MG63 (cell line): ENCODE measurements at places on chromosomes 4 and X. TPM values are rescaled to one million over a fixed set of nuclear protein-coding genes. Genes with fewer than 3 reads are reported as not detected.

ADAM29 gene
- not detected in 2 replicates for total RNA-seq

RHOH gene
- total RNA-seq: not detected in 2 replicates

PGAM4 gene
- total RNA-seq: not detected in 2 replicates

SATL1 gene
- total RNA-seq: not detected in 2 replicates

IQSEC2 gene
- total RNA-seq: 3.4 and 5.7 TPM in 2 replicates

ASB11 gene
- not detected in 2 replicates for total RNA-seq

TMPRSS11B gene
- total RNA-seq: not detected in 2 replicates

MAGIX gene
- 1.1 and 3.2 TPM in 2 replicates for total RNA-seq

SMARCA5 gene
- 16.6 and 22.5 TPM in 2 replicates for total RNA-seq

ZNF157 gene
- 2.2 TPM in 1 of 2 replicates, not detected in the other for total RNA-seq

DCLK2 gene
- 1.4 and 3.1 TPM in 2 replicates for total RNA-seq

IDH3G gene
- 48.7 and 75.2 TPM in 2 replicates for total RNA-seq

SAGE1 gene
- not detected in 2 replicates for total RNA-seq

SSX4B gene
- not detected in 2 replicates for total RNA-seq

F9 gene
- total RNA-seq: not detected in 2 replicates

MAGEA8 gene
- not detected in 2 replicates for total RNA-seq

XAGE2 gene
- total RNA-seq: not detected in 2 replicates

FRMD7 gene
- not detected in 2 replicates for total RNA-seq

WNK3 gene
- total RNA-seq: 0.07 TPM in 1 of 2 replicates, not detected in the other

KDM5C gene
- 43.1 and 63.8 TPM in 2 replicates for total RNA-seq

OTC gene
- total RNA-seq: not detected in 2 replicates

RAP1GDS1 gene
- total RNA-seq: 59.4 and 119 TPM in 2 replicates

CT45A3 gene
- total RNA-seq: not detected in 2 replicates

CPLX1 gene
- not detected in 2 replicates for total RNA-seq

IL13RA2 gene
- 2.4 TPM in 1 of 2 replicates, not detected in the other for total RNA-seq

ZNF41 gene
- 2.4 and 4.8 TPM in 2 replicates for total RNA-seq

MAGEA1 gene
- not detected in 2 replicates for total RNA-seq

PLK4 gene
- total RNA-seq: 7.3 and 9.1 TPM in 2 replicates

FGF16 gene
- not detected in 2 replicates for total RNA-seq

ERAS gene
- not detected in 2 replicates for total RNA-seq

F8A3 gene
- total RNA-seq: 3.1 TPM in 1 of 2 replicates, not detected in the other

ZAR1 gene
- total RNA-seq: not detected in 2 replicates

PROM1 gene
- not detected in 2 replicates for total RNA-seq

BEX3 gene
- 153 and 210 TPM in 2 replicates for total RNA-seq

BANK1 gene
- 1.1 TPM in 1 of 2 replicates, not detected in the other for total RNA-seq

CSTF2 gene
- total RNA-seq: 35.1 and 36.1 TPM in 2 replicates

MAPK10 gene
- 0.03 and 0.17 TPM in 2 replicates for total RNA-seq

GDPD2 gene
- 0.43 TPM in 1 of 2 replicates, not detected in the other for total RNA-seq
